ENCODE measurements at places on chromosomes 3 and 15.

- DNase-seq, result no peak
Measured at GRCh38 chr3:151816091-151816604, 2.2 kb downstream of the AADAC start.

- peak; percentile 85 for DNase-seq
Measured at GRCh38 chr3:125916376-125916978, 52.5 kb upstream of the ROPN1B start.

- no peak for DNase-seq
Measured at GRCh38 chr15:63587527-63587926, 9.7 kb upstream of the FBXL22 start.

GRCh38 chr3:106913966-106914365 lies 463.3 kb upstream of the CCDC54 start:
- no peak for DNase-seq

DNA sequence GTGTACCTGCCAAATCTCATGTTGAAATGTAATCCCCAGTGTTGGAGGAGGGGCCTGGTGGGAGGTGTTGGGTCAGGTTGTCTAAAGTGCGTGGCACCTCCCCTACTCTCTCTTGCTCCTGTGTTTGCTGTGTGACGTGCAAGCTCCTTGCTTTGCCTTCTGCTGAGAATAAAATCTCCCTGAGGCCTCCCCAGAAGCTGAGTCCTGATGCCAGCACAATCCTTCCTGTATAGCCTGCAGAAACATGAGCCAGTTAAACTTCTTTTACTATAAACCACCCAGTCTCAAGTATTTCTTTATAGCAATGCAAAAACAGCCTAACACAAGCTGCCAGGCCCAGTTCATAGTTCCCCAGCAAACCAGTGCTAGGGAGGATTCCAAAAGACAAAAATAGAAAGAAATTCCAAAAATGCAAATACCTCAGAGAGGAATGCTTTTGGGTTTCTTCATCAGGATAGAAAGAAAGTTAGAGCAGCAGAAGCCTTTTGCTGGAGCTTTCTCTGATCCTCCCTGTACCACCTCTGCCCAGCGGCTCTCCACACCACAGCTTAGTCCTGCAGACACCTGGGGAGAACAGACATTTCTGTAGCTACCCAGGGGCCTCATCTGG lies 25.9 kb upstream of the CDV3 start:
- DNase-seq, result no peak

GRCh38 chr15:86653344-86654197 lies 573.9 kb downstream of the AGBL1 start:
- DNase-seq, result no peak

- DNase-seq, result no peak
Measured at GRCh38 chr15:77021803-77022381, 27.0 kb downstream of the PSTPIP1 start.

GRCh38 chr15:78873793-78874765 lies 1.4 kb downstream of the MORF4L1 start:
- no peak for DNase-seq

- no peak for DNase-seq
Measured at GRCh38 chr3:56799251-56799882, 2.4 kb downstream of the ARHGEF3 start.

- DNase-seq, result no peak
Measured at GRCh38 chr3:141253326-141253725, 21.7 kb downstream of the PXYLP1 start.

DNA sequence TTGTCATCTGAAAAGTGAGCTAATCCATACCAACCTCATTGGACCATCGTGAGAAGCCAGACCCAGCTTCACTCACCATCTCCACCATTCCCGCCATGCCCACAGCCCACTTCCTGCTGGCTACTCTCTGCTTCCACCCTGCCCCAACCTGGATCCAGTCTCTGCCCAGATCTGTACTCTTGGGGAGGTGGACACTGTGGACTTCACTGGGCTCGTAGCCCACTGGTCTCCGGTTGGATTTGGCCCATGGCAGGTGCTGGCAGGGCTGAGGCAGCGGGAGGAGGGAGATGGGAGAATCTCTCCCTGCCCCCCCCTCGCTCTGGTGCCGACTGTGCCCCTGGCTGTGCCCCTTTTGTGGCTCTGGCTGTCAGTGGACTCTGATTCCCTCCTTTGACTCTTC lies 193.8 kb downstream of the ABHD5 start:
- DNase-seq, result no peak

- no peak for DNase-seq
Measured at GRCh38 chr3:159559771-159560170, 428.9 kb upstream of the IL12A start.

DNA sequence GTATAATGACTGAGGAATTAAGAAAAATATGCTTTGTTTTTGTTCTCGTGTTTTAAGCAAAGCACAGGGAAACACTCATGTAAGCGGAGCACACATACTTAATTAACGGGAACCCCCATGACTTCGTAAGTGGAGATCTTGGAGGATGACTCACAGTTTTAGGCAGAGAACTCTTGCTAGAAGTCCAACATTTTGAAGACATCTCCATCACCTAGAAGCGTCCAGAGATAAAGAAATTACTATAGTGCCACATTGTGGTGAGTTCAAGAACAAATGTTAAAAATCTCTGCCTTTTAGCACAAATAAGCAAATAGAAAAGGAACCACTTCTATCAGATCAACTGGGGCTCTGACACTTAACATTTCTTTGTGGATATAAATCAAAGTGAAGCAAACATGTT lies 194.1 kb upstream of the ARHGEF26 start:
- DNase-seq, result no peak
